Progenitor cell of endocrine pancreas (in vitro differentiated cells): ENCODE measurements at places on chromosomes 2 and 18.

DNA sequence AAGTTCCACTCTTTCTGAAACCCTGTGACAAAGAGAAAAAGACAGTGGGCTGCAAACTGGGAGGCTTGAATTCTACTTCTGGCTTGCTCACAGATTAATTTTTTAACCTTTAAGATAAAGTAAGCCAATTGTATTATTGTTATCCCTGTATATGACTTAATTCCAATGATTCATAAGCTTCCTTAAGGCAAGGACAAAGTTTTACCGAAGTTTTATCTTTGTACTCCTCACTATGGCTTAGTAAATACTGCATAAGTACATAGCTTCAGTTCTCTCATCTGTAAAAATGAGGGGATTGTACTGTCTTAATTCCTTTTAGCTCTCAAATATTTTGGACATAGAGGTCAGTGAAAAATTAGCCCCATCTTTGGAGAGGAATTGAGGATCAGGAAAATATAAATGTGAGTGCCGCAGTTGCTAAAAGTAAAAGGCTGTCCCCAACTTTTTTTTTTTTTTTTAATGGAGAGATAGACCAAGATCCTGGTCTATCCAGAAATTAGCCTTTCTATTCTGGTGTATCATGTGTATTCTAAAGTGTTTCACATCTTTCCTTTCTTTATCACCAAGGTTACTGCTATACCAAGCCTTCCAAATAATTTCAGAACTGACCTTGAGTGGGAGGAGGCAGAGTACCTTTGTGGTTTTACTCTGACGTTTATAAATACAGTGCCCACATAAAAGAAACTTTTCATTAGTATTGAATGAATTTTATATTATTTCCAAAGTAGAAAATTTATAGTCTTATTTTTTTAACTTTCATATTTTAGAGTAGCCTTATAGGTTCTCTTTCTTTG, 13.3 kb downstream of the RELCH start:
- no peak for DNase-seq

DNA sequence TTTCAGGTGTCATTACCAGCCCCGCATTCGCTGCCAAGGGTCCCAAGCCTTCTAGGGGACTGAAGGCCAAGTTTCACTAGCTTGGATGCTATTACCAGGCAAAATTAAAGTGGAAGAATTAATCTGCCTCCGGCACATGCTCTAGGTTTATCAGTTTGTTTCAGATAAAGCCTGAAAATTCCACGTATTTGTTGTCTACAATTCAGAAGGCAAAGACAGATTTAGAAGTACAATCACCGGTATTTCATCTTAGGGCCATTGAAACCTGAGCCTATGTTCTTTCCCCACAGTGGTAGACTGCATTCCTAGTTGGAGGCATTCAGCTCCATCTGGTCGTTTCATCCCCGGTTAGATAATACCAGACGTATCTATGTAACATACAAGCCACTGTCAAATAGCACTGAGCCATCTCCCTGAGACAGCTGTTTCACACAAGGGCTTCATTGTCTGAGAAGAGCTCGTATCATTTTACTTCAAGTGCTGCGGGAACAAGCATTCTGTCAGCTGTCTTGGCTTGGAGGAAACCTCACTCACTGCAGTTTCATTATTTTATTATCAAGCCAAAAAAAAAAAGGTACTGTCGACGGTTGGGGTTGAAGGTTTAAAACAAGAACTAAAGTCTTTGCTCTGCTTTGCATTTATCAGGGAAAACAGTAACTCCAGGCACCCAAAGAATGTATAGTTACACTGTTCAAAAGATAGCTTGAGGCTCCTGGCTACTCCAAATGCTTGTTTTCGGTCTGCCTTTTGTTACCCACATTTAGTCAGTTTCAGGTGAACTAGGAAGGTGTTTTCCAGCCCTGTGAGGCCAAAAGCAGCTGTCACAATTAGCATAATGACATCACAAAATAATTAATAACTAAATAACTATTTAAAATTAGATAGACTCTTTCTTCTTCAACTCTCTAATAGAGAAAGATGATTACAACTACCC, 76.7 kb downstream of the TGIF1 start:
- no peak for DNase-seq

DNA sequence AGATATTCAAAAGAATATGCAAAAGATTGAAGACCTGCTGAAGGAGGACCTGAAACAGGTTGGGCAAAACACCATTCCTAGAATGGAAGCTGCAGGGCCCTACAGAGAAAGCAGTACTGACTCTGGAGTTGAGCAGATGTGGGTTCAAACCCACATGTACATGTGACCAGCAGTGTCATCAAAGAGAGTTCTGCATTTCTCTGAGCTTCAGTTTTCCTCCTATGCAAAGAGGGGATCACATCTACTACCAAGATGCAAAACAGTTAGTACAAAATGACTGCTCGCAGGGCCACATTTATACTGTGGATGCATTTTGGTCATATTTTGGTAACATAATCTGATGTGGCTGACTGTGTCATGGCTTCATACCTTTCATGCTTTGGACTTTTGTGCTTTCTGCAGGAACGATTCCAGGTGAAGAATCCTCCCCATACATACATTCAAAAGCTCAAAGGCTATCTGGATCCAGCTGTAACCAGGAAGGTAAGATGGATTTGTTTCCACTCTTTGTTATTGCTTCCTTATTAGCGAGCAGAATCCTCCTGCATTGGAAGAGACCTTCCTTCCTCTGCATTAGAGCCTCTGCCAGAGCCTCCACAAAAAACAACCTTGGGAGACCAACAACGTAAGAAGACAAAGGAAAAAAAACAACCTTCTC, 174.8 kb downstream of the PRPF40A start:
- DNase-seq: no peak

DNA sequence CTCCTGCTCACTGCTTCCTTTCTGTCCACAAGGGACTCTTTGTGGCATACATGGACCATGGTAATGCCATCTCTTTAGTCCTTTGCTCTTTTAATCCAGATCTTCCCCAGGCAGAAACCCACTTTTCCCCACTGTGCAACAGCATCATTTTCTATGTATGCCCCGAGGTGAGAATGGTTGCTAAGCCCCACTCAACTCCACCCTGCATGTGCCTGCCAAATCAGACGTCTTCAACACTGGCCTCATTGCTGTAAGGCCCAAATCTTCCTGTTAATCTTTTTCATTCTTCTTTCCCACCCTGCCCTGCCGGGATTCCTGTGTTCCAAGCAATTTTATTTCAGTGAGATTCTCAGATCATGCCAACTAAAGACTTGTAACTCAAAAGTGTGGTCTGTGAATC, 328.4 kb downstream of the PAX3 start:
- no peak for DNase-seq

DNA sequence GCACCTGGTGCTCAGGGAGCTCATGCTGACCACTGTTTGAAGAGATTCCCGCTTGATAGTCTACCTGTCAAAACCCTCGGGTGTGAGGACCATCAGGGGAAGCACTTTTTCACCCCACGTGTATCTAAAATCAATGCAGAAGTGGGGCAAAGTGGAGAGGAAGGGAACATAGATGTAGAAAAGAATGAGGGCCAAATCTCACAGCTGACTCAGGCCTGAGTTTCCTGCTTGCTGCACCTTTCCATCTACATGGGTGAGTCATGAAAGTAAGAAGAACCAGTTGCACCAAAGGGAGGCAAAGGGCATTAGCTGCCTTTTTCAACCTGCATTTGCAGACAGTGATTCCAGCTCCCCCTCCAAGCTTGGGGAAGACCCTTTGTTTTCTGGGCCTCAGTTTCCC, 100.2 kb upstream of the MYCN start:
- DNase-seq: no peak

DNA sequence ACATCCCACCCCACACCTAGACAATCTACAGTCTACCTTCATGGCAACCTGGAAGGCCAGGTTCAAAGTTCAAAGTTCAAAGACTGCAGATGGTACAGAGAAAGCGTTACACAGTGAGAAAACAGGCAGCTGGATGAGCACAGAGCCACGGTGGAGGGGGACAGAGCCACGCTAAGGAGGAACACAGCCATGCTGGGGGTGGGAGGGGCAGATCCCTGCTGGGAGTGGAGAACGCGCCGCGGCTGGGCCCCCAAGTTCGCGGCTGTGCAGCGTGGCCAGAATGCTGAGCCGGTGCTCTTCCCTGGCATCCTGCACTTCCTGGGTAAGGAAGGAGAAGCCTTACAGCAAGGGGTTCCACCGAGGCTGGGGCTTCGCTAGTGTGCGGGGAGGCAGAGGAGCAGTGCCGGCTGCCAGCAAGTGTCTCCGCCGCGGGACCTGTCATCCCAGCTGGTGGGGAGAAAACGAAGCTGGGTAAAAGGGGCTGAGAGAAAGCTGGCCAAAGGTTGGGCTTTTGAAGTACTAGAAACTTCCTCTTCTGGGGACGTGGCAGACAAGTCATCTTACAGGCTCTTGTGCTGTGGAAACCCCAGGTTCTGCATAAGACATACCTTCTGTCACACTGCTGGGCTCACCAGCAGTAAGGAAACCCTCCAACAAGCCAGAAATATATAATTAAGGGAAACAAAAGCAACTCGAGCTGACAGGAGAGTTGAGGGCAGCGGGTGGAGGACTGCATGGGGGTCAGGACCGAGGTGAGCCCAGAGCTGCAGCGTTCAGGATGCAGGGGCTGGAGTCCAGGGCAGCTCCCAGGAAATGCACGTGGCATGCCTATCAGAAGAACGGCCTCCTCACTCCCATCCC, 115.5 kb downstream of the HDAC4 start:
- DNase-seq: no peak

DNA sequence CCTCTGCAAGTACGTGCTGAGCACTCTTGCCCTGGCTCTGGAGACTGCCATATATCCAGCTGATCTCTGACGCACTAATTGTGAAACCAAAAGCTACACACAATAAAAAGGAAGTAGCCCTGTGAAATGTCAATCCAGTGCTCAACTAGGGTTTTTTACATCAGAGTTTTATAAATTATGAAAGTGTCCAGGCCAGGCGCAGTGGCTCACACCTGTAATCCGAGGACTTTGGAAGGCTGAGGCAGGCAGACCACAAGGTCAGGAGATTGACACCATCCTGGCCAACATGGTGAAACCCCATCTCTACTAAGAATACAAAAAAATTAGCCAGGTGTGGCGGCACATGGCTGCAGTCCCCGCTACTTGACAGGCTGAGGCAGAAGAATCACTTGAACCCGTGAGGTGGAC, 24.5 kb upstream of the PEX13 start:
- no peak for DNase-seq

GRCh38 chr2:125870264-125870663, 785.7 kb upstream of the GYPC start:
- DNase-seq: no peak

GRCh38 chr2:51350100-51350499, 318.2 kb upstream of the NRXN1 start:
- no peak for DNase-seq

GRCh38 chr2:219483451-219484342, 15.0 kb upstream of the GMPPA start:
- DNase-seq: no peak

DNA sequence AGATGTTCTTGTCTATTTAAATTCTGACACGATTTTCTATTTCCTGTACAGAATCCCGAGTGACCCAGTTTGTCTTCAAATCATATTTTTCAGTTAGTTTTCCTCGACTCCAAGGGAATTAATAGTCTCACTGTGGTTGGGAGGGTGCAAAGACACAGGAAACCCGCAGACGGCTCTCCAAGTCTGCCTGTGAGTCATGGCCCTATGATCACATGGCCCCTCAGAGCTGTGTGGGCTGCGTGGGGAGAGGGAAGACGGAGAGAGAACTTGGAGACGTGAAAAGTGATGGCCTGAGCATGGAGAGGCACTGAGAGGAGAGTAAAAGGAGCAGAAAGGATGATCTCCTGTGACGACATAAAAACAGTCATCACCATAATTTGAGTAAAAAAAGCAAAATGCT, 989.9 kb downstream of the DCDC2C start:
- no peak for DNase-seq

GRCh38 chr2:101864426-101864825, 127.3 kb upstream of the IL1R2 start:
- DNase-seq: no peak

GRCh38 chr2:51424418-51424817, 392.5 kb upstream of the NRXN1 start:
- DNase-seq: no peak

GRCh38 chr2:172279813-172280212, 147.6 kb upstream of the ITGA6 start:
- no peak for DNase-seq

DNA sequence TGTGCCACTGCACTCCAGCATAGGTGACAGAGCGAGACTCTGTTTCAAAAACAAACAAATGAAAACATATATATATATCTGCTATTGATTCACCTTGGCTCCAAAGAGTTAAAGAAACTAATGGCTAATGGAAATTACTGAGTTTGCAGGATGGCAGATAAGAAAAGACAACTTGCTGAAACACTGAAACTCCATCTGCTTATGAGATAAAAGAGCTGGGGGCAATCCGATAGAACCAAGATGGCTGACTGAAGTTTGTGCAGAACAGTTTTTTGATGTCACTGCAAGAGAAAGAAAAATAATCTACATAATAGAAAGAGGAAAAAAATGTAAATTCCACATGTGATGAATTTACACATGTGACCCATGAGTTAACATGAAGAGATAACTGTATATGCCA, 88.2 kb downstream of the LRATD1 start:
- no peak for DNase-seq

GRCh38 chr2:10128420-10128819, 5.9 kb downstream of the RRM2 start:
- DNase-seq: no peak

GRCh38 chr18:24543086-24543794, 82.8 kb downstream of the HRH4 start:
- no peak for DNase-seq
